NCI-H187 treated with DMSO at 0.1 percent for 48 hours (cell line): ENCODE measurements at places on chromosomes 1 and 21.

DNA sequence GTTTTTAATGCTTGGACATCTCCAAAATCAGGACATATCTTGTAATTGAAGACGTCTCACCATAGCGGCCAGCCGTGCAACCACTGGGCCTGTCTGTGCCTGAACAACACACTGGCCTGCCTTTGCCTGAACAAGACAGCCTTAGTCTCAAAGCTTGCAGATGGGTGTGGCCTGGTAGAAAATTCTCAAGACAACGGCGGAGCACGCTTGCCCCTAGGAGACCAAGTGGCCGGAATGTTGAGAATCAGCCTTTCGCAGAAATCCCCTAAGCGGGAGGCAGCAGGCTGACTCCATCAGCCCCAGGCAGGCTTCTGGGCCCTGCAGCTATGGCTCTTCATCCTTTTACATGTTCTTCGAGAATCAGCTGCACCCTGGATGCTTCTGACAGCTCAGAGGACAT lies 98.0 kb upstream of the C1orf174 start:
- no peak for DNase-seq

GRCh38 chr1:165116732-165117131 lies 239.8 kb downstream of the LMX1A start:
- DNase-seq: no peak

- DNase-seq: no peak
Measured at GRCh38 chr1:224080115-224080774, 33.7 kb upstream of the FBXO28 start.

DNA sequence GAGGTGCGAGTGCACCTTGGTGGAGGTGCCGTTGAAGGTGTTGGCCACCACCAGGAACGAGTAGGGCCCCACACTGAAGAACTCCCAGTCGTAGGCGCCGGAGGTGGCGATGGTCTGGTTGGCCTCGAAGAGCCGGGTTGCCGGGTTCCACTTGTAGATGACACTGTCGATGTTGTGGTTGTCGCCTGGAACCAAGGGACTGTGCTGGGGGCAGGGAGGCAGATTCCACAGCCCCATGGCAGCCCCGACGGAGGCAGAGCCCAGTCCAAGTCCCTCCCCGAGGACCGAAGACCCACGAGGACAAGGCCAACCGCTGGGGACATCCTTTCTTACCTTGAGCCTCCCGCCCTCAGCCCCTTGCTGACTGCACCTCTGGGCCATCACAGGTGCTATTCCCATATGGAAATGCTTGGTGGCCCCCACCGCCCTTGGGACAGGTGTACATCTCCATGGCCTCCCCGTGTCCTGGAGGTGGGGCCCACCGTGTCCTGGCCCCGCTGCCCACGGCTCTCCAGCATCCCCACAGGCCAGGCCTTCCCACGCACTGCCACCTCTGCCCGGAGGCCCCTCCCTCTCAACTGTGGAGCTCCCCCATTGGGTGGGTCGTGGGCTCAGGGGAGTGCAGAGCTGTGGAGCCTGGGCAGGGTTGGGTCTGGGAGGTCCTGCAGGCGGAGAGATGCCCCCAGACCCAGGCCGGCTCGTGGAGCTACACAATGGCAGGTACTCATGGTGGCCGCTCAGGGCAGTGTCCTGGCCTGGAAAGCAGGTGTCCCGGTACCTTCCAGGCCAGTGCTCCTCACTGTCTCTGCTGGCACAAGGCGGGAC lies 17.9 kb downstream of the KRTAP10-1 start:
- no peak for DNase-seq

DNA sequence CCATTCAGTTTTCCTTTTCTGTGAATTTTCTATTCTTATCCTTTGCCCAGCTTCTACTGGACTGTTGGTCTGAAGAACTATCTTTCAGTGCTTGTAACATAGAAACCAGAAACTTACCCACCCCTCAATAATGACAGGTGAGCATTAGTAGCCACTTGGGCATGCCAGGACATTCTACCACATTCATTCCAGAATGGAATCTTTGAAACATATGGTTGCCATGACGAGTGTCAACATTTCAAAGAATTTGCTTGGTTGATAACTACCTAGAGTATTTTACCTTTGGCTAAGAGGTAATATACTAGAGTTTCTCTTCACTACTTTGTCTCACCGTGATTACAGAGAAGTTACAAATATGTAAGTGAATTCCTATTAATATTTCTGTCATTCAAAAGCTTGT lies at the start of gene MROH9:
MROH9 (plus strand) TSS at position 304 of the 400 bp plus-strand sequence. CDS start 10,023 bp downstream, outside the sequence.
- no peak for DNase-seq

GRCh38 chr1:15177710-15178166 lies 24.2 kb downstream of the TMEM51 start:
- no peak for DNase-seq

DNA sequence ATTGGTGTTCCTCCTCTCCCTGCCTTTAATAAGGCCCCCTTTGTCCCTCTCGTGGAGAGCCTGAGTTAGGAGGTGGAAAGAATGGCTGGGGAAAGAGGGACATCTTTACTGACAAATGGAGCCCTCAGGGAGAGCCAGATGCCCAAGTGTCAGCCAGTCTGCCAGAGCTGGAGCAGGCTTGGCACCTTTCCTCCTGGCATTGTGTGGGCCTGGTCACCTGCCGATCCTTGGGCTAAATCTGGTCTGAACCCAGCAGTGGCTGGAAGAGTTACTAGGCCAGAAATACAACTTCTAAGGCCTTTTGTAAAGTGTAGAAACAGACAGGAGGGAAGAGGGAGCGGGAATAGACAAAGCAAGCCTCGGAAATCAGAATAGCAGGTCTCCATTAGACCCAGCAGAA lies 24.9 kb downstream of the VANGL1 start:
- DNase-seq: no peak

- no peak for DNase-seq
Measured at GRCh38 chr1:209884249-209884648, 53.8 kb upstream of the SYT14 start.

DNA sequence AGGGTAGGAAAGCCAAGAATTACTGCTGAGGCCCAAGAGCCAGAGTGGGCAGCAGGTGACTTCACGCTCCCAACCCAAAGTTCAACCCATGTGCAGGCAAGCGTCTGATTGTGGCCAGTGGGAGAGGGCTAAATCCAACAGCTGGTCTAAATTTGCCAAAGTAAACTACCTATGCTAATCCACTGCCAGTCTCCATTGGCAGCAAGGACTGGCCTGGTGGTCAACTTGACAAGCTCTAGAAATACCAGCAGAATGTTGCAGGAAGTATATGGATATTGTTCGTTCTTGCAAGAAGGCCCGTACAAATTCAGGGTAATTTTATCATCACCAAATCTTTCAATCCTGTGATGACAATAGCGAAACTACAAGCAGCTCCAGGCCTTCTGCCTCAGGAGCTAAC lies 1.5 kb downstream of the TMEM63A start:
- no peak for DNase-seq

- DNase-seq: no peak
Measured at GRCh38 chr1:7387053-7387927, 383.8 kb upstream of the VAMP3 start.

- DNase-seq: no peak
Measured at GRCh38 chr1:206575165-206575893, 36.9 kb downstream of the EIF2D start.

DNA sequence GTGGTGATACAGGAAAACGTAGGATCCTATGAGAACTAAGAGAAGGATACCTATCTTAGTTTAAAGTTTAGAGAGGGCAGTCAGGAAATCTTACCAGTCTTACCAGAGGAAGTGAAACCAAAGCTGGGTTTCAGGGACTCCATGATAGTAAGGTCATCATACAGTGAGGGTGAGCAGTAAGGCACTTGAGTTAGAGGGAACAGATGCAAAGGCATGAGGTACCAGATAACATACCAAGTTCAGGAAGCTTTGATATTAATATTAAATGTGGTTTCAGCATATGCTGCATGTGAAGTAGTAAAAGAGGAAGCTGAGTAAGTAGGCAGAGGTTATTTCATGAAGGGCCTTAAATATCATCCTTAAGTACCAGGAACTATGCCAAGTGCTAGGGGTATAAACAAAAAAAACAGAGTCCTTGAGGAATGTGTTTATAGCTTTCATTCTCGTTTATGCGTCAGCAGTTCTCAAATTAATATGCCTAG lies 16.9 kb downstream of the ATG4C start:
- DNase-seq: no peak

DNA sequence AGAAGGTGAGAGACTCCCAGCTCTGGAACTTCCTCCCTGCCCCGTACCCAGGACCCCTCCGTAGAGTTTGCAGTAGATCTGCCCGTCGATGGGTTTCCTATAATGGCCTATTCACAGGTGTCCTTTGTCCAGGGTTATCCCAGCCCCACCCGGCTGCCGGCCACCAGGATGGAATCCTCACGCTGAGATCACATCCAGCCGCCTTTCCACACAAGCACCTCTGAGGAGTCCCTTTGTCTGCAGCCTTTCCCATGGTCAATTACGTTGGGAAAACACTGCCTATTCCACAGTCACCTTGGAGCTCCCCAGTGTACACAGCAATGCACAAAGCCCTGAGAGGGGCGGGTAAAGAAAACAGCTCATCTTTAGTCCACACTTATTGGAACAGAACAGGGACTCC lies 190.0 kb upstream of the EDN2 start:
- DNase-seq: no peak

DNA sequence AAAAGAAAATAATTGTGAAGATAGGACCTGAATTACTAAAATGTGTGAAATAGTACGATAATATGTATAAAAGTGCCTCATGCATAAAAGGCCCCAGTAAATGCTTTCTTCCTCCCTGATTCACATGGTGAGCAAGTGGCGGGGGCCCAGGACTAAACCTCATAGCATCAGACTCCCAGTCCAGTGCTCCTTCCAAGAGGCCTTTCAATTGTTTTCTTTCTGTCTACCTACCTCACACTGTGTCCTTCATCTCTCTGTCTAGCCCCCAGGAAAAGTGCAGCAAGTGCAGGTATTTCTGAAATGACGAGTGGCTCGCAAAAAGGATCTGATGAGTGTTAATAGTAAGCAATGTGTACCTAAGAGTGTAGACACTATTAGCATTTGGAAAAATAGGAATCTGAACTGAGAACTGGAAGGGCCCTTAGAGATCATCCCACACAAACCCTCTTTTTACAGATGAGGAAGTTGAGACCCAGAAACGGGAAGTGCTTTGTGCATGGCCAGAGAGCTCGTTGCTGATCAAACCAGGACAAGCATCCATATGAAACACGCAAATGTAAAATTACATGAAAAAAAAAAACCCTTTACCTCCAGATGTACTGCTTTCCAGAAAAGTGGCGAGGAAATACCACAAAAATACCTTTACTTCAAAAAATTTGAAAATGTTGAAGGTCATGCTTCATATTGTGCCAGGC lies 118.2 kb upstream of the HOOK1 start:
- DNase-seq: no peak

GRCh38 chr1:164753521-164754077 lies 194.6 kb downstream of the PBX1 start:
- no peak for DNase-seq

GRCh38 chr1:232452117-232452516 lies 177.8 kb downstream of the SIPA1L2 start:
- no peak for DNase-seq

DNA sequence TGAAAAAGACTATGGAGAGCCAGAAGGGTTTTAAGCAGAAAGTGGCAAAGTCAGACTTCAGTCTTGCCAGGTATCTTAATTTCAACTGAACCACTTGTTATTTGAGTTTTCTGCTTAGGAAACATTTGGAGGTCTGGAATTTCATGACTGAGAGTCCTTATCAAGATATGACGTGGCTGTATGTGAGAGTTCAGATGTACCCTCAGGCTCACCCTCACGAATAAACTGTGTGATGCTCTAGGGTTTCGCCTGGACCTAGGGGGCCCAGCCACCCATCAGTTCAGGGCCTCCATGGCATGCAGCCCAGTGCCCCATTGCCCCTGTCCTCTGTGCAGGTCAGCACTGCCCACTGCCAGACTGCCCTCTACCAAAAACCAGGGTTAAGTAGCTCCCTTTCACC lies 30.6 kb upstream of the TADA1 start:
- DNase-seq: no peak

- DNase-seq: no peak
Measured at GRCh38 chr21:26842974-26843932, 2.0 kb downstream of the ADAMTS1 start.

DNA sequence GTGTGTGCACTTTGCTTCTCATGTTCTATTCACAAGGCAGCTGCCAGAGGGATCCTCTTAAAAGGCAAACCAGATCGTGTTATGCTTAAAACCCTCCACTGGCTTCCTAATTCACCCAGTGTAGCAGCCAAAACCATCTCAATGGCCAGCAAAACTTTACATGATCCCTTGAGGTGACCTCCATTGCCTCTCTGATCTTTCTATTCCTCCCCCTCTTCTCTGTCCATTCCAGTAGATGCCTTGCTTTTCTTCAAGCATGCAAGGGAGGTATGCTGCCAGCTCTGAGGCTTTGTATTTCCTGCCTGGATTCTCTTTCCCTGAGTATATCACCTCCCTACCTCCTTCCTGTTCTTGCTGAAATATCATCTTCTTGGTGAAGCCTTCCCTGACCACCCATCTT lies 93.2 kb upstream of the KCNK2 start:
- DNase-seq: no peak

- DNase-seq: no peak
Measured at GRCh38 chr1:115669002-115669673, 27.4 kb downstream of the VANGL1 start.

DNA sequence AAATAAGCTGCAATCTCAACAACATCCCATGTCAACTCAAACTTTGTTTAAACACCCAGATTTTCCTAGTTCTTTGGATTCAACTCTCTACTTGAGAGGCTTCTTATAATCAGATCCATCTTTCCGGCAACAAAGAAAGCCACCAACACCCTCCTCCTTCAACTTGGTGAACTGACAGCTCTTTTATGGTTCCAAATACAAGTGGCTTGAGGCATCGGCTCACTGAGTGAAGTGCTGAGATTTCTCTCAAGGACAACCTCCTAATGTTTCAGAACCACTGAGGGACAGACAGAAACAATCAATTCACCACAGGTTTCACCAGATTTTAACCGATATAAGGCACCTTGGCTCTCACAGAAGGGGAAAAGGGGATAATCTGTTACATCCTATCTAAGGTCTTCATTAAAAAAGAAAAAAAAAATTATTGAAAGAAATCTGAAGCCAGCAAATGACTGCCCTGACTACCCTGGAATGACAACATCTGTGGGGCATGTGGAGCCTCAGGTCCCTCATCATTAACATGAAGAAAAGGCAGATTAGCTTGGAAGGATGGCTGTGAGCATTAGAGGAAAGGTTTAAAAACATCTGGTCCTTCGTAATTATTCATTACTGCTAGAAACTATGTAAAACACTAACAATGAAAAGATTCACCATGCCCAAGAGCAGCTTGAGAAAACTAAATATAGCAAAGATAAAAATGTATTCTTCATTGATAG lies 50.9 kb downstream of the PTPN14 start:
- DNase-seq: no peak

DNA sequence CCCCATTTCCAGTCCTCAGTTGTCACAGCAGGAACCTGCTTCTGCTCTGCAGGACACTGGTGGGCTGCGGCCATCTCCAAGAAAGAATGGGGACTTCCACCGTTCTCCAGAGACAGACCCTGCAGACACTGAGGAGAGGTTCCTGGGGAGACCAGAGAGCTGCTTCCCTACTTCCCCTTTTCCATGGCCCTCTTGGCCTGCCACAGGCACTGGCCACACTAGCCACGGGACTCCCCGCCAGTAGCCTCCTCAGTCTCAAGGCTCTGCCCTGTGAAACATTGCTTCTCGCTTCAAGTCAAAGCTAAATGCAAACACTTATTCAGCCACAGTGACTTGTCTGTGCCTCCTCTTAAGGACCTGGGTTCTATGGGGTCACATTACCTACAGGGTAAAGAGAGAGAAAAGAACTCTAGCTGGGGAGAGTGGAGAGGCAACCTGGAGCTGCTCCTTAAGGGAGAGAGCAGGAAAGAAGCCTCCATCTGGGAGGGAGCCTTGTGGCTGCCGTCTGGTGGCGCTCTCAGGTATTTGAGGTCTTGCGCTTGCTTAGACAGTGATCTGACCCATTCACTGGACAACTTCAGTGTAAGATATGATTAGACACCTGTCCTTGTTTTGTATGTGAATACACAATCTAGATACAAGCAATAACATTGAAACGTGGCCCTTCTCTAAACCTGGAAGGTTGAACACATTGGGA lies 5.4 kb upstream of the SLAMF8 start:
- peak; percentile 32 for DNase-seq
